ENCODE measurements at places on chromosomes 4 and X.

- DNase-seq = no peak
Observed at GRCh38 chr4:171472230-171472629, 341.0 kb upstream of the GALNTL6 start.

DNA sequence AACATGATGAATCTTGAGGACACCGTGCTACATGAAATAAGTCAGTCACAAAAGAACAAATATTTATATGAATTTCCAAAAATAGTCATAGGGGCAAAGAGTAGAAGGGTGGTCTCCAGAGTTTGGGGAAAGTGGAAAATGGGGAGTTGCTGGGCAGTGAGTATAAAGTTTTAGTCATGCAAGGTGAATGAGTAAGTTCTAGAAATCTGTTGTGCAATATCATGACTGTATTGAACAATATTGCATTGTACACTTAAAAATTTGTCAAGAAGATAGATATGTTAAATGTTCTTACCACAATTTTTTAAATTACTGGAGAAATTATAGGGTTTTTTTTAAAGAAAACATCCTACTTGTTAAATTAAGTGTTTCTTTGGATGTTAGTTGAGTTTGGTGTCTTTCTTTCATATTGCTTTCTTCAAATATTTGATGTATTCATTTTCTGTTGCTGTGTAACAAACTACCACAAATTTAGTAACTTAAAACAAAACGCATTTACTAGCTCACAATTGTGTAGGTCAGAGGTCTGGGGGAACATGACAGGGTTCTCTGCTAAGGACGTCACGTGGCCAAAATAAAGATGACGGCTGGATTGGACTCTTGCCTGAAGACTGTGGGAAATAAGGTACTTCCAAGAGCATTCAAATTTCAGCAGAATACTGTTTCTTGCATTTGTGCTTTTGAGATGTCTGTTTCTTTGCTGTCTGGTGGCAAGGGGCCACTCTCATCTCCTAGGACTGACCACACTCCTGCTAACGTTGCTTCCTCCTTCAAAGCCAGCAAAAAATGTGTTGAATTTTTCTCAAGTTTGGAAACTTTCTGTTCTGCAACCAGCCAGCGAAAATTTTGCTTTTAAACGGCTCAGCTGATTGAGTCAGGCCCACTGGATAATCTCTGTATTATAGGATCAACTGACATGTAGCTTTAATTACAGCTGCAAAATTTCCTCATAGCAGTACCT, 76.7 kb downstream of the CPEB2 start:
- DNase-seq = no peak

DNA sequence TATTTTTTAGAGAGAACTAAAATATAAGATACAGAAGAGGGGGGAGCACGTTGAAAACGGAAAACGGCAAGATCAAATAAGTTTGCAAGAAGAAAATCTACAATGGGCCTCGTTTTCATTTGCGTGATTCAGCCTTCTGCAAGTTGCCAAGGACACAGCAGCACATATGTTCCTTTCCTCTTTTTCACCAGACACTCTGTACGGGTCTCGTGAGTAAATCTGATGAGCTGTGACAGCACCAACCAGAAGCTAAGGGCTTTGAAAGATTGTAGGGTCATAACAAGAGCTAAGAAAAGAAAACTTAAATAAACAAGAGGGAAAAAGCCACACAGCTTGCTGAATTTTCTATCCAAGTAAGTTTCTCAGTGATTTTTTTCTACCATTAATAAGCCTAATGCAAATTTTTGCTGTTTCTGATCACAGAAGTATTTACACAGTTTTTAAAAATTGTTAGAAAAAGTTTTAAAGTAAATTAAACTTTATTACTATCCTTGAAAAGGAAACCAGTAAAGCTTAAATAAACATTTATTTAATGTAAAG, 63.4 kb downstream of the SCML2 start:
- no peak for DNase-seq

DNA sequence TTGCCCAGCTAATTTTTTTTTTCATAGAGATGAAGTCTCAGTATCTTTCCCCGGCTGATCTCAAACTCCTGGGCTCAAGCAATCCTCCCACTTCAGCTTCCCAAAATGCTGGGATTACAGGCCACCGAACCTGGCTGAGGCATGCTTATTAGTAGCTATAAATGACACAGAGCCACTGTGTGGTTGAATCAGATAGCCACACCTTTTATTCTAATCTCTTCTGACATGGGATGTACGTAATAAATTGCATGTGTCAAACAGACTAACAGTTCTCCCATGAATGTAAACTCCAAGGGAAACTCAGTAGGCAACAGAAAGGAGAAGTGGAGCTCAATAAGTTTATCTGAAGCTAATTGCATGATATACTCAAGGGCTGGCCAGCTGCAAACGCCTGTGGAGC, 139.8 kb upstream of the VCX3A start:
- no peak for DNase-seq

DNA sequence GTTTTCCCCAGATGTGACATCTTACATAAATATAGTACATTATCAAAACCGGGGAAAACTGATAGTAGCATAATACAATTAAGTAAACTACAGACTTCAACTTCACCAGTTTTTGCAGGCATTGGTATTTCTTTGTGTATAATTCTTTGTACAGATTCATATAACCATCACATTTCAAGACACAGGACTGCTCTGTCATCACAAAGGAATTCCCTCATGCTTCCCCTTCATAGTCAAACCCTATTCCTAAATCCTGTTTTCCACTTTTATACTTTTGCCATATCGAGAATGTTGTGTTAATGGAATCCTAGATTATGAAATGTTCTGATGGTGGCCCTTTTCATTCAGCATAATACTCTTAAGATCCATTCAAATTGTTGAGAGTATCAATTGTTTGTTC, 36.0 kb downstream of the STIM2 start:
- no peak for DNase-seq

DNA sequence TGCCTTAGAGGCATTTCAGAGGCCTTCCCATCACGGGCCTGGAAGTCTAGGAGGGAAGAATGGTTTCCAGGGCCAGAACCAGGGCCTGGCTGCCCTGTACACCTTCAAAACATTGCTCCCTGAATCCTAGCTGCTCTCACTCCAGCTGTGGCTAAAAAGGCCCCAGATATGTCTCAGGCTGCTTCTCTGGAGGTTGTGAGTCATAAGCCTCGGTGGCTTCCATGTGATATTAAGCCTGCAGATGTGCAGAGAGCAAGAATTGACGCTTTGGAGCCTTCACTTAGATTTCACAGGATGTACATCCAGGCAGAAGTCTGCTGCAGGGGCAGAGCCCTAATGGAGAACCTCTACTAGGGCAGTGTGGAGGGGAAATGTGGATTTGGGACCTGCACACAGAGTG, 502.5 kb downstream of the GRXCR1 start:
- no peak for DNase-seq

DNA sequence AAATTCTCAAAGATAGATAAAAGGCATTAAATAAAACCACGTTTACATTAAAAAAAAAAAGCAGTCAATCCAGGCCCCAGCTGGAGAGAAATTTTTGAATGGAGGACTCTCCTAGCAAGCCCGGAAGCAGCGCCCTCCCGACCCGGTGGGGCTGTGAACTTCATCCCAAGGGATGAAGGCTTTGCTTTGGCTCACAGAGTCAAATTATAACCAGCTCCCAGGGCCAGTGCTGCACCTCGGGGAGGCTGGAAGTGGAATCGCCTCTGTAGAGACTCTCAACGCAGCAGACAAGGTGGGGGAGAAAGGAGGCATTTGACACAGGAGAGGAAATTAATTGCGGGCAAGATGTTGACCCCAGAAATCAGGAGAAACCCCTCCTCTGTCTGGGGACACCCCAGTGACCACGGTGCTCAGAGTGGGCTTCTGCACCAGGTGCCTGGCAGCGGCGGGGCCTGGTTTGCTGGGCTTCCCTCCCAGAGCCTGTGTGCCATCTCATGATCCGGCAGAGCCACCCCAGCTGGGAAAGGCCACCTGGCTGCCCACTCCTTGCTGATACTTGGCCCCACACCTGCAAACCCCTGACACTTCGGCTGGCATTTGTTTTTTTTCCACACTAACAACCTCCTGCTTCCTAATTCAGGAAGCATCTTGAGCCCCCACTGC, 71.7 kb downstream of the ABLIM2 start:
- no peak for DNase-seq

DNA sequence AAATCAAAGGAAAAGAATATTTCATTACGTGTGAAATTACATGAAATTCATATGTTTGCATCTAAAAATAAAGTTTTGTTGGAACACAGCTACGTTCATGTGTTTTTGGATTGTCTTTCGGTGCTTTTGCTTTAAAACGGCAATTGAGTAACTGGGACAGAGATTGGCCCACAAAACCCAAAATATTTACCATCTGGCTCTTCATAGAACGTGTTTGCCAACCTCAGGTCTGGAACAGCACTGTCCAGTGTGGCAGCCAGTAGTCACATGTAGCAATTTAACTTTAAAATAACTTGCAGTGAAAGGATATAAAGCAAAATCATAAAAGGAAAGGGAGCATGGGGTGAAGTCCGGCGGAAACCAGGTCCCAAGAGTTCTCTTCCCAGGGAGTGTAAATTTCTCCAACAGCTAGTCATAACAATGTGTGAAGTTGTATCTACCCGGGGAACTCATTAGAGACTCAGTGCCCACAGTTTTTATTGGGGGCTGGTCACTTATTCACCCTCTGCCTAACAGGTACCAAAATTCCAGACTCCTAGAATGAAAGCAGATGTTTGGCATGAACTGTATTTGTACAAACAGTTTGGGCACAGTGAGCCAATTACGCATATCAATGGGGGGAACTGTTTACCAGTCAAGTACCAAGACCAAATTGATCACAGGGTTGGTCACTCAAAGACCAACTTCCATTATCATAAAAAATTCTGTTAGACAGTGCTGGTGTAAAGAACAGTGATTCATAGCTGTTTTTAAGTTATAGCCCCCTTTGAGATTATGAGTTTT, 10.3 kb downstream of the OCIAD1 start:
- no peak for DNase-seq

DNA sequence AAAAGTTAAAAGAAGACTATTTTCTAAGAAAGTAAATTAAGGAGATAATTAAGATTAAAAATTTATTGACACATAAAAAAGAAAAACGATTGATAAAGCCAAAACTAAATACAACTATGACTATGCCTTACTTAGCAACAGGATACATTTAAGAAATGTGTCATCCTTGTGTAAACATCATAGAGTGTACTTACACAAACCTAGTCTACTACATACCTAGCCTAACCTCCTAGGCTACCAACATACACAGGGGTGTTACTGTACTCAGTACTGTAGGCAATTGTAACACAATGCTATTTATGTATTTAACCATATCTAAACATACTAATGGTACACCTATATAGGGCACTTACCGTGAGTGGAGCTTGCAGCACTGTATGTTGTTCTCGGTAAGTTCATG, 108.3 kb downstream of the ANXA10 start:
- no peak for DNase-seq

DNA sequence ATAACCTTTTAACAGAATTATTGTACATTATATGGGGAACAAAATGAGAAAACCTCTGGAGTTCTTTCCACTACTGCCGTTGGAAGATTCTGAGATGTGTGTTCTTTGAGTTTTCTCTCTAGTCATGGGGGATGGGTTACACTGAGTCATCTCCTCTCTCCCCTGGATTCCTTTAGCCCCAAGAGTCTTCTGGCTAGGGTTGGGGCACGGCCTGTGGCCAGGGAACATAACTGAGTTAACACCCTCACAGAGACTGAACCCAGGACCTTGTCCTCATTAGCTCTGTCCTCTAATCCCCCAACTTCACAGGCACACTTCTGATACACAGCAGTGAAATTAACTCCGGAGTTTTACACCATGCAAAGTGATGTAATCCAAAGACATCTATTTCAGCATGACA, 142.3 kb upstream of the F9 start:
- no peak for DNase-seq

DNA sequence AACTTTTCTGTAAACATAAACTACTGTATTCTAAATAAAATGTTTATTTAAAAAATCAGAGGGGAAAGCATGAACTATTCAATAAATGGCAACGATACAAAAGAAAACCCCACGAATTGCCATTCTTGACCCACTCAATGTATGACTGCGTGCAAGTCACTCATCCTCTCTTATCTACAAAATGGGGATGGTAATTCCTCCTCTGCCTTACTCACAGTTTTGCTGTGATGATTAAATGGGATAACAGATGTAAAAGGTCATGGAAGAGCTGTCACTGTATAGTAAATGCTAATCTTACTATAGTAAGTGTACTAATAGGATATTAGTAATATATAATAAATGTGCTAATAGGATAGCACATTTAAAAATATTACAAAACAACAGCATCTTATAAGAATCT, 173.4 kb downstream of the SCFD2 start:
- DNase-seq = no peak

- DNase-seq = no peak
Observed at GRCh38 chrX:1750267-1750666, 135.4 kb downstream of the ASMT start.

- DNase-seq = no peak
Observed at GRCh38 chr4:1973661-1974060, 35.1 kb downstream of the NELFA start.

Data from caudate nucleus (tissue), 63 donors.